ENCODE measurements at places on chromosomes 16 and 17.

- H3K4me1 ChIP-seq = peaks cover 3% of the 10 kb centered on the region
- H3K4me3 ChIP-seq = no peak overlapping the region
- H3K27me3 ChIP-seq = peaks cover 7% of the 10 kb centered on the region
- no peak for DNase-seq
- no peaks in the 10 kb centered on the region for H3K36me3 ChIP-seq
Measured at GRCh38 chr17:193841-194806, 12.7 kb upstream of the DOC2B start.

DNA sequence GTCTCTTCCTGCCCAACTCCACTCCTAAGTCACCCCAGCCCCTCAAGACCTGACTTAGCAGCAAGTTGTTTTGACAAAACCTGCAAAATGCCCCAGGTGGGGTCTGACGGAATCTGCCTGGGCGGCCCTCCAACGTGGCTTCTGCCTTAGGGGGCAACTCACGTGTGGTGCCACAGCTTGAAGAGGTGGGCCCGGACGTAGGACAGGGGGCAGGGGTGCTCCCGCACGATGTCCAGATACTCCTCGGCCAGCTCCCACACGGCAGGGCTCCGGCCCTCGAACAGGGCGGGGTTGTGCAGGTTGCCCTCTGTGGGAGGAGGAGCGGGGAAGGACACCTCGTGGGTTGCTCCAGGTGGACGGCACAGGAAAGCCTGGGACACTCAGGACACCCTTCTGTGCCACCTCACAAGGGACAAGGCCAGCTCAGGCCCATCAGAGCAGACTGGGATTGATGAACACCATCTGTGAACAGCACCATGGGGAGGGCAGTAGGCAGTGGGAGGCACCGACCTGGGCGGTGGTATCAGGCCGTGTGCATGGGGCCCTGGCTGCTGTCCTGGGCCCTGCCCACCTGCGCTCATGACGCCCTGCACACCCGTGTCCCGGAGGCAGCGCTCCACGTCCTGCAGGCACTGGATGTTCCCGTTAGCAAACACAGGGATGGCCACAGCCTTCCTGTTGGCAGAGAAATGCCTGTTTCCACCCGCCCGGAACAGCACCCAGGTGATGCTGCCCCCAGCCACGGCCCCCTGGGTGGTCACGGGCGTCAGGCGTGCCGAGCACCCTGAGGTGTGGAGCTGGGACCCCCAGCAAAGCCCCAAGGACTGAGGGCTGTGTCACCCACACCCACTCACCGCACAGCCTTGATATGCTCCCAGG, 4.3 kb downstream of the DUS1L start:
- H3K4me3 ChIP-seq = no peak overlapping the region
- no peaks in the 10 kb centered on the region for H3K27me3 ChIP-seq
- DNase-seq = no peak
- peaks cover 5% of the 10 kb centered on the region for H3K36me3 ChIP-seq
- peaks cover 11% of the 10 kb centered on the region for H3K4me1 ChIP-seq

DNA sequence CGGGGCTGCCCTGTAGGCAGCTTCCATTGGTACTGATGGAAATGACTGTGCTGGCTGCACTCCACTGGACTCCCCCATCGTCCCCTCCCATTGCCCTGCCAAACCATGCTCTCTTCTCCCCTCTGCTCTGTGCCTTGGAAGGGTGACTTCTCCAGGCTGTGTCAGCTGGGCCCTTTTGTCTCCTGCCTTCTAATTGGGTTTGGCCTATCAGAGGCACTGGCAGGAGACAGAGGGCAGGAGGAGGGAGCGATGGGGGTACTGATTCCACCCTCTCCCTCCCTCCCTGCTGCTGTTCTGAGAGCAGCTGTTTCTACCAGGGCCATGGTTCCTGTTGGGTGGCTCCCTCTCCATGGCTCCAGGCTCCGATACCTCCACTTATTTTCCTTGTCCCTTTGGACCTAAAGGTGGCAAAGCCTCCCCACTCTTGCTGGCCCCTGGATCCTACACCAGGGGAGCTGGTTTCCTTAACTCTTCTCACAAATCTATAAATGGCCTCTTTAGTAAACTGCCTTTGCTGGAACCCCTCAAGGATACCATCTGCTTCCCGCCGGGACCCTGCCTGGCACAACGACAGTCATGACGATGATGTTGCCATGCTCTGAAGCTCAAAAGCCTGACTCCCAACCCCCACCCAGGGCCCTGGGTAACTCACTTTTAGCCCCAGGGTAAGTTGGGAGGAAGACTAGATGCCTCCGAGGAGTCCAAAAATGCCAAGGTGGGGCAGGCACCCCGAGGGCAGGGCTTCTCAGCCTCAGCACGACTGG, 123.8 kb upstream of the RPL38 start:
- no peak overlapping the region for H3K27ac ChIP-seq
- H3K27me3 ChIP-seq = peaks cover 7% of the 10 kb centered on the region
- no peak for DNase-seq
- no peak overlapping the region for H3K4me3 ChIP-seq
- H3K4me1 ChIP-seq = no peaks in the 10 kb centered on the region
- no peaks in the 10 kb centered on the region for H3K36me3 ChIP-seq

- DNase-seq = peak; percentile 66
- peaks cover 3% of the 10 kb centered on the region for H3K36me3 ChIP-seq
- peaks cover 18% of the 10 kb centered on the region for H3K4me1 ChIP-seq
- peak overlapping the region; percentile 3 for H3K27ac ChIP-seq
- no peaks in the 10 kb centered on the region for H3K27me3 ChIP-seq
Measured at GRCh38 chr16:4682616-4683254, 10.6 kb upstream of the NUDT16L1 start.

DNA sequence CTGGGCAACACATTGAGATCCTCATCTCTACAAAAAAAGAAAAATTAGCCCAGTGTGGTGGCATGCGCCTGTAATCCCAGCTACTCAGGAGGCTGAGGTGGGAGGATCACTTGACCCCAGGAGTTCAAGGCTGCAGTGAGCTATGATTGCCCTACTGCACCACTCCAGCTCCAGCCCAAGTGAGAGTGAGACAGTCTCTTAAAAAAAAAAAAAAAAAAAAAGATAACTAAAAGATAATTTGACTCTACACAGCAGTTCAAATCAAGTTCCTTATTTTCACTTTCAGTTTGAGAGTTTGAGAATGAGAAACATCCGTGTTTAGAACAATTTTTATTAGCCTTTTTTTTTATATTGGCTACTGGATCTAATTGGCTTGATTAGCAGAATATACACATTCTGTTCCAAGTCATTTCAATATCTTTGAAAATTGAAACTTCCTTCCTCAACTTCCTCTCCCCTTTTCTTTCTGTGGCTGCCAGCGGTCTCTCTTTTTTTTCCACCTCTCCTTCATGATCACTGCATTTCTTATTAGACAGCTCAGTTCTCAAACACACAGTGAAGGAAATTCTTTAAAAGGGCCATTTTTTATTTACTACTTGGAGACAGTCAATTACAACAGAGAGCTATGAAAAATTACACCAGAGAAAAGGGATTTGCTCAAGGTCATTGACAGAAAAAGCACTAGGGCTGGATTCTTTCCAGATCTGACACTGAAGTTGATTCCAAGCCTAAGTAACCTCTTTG, 4.5 kb upstream of the ACSF2 start:
- peaks cover 15% of the 10 kb centered on the region for H3K4me1 ChIP-seq
- peak overlapping the region; percentile 78 for H3K4me3 ChIP-seq
- peak overlapping the region; percentile 91 for H3K27ac ChIP-seq
- no peaks in the 10 kb centered on the region for H3K36me3 ChIP-seq

GRCh38 chr17:50051082-50051576, 4.8 kb upstream of the ITGA3 start:
- peaks cover 12% of the 10 kb centered on the region for H3K27me3 ChIP-seq
- no peaks in the 10 kb centered on the region for H3K36me3 ChIP-seq
- peak; percentile 84 for DNase-seq
- H3K27ac ChIP-seq = peak overlapping the region; percentile 86
- H3K4me3 ChIP-seq = peak overlapping the region; percentile 21

DNA sequence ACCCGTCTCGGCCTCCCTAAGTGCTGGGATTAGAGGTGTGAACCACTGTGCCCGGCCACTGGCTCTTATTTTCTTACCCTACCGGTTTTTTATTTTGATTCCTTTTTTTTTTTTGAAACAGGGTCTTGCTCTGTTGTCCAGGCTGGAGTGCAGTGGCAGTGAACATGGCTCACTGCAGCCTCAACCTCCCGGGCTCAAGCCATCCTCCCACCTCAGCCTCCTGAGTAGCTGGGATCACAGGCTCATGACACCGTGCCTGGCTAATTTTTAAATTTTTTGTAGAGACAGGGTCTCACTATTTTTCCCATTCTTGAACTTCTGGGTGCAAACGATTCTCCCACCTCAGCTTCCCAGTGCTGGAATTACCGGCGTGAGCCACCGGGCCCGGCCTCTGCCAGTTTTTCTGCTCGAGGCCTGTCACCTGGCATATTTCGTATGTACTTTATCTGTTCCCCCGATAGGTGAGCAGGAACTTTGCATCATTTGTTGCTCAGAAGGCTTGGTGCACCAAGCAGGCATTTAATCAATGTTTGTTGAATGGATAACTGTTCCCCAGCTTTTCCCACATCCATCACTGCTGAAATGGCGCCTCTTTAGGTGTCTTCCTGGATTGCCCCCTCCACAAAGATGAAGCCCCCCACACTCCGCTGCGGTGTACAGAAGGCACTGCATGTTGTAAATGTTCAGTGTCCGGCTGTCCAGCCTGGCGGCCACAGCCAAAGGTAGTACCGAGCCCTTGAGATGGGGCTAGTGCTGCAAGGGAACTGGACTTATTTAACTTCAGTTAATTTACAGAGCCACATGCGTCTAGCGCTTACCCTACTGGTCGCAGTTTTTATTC, 858 bp upstream of the TELO2 start:
- peak overlapping the region; percentile 86 for H3K4me3 ChIP-seq
- peaks cover 6% of the 10 kb centered on the region for H3K36me3 ChIP-seq
- no peaks in the 10 kb centered on the region for H3K27me3 ChIP-seq
- peak overlapping the region; percentile 98 for H3K27ac ChIP-seq

DNA sequence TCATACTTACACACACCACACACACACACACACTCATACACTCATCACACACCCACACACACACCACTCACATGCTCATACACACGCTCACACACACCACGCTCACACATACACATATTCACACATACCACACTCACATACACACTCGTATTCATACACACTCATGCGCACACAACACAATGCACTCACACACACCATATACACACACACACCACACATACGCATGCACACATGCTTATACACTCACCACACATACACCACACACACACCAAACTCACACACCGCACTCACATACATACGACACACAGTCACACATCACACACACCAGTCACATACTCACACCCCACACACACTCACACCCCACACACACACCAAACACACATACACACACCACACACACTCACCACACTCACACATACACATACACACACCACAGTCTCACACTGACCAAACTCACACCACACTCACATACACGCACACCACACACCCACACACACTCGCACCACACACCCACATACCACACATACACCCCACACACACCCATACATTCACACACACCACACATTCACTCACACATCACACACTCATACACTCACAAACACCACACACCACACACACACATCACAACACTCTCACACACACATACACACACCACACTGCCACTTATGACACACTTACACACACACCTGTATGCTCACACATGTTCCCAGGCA, 88.9 kb downstream of the IRX5 start:
- H3K36me3 ChIP-seq = no peaks in the 10 kb centered on the region
- no peaks in the 10 kb centered on the region for H3K4me1 ChIP-seq
- H3K4me3 ChIP-seq = no peak overlapping the region
- DNase-seq = no peak

GRCh38 chr16:89475144-89475543, 15.2 kb downstream of the ANKRD11 start:
- peaks cover 19% of the 10 kb centered on the region for H3K36me3 ChIP-seq
- no peak for DNase-seq
- no peak overlapping the region for H3K4me3 ChIP-seq
- peaks cover 88% of the 10 kb centered on the region for H3K4me1 ChIP-seq

DNA sequence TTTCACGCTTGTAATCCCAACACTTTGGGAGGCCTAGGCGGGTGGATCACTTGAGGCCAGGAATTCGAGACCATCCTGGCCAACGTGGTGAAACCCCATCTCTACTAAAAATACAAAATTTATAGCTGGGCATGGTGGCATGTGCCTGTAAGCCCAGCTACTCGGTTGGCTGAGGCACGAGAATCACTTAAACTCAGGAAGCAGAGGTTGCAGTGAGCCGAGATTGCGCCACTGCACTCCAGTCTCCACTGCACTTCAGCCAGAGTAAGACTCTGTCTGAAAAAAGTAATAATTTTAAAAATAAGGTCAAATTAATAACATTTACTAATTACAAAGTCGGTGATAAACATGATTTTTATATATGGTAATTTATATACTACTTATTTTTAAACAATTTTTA, 155.9 kb downstream of the AXIN2 start:
- H3K4me3 ChIP-seq = no peak overlapping the region
- H3K27me3 ChIP-seq = peaks cover 13% of the 10 kb centered on the region
- no peak for DNase-seq
- no peak overlapping the region for H3K27ac ChIP-seq
- H3K36me3 ChIP-seq = no peaks in the 10 kb centered on the region

DNA sequence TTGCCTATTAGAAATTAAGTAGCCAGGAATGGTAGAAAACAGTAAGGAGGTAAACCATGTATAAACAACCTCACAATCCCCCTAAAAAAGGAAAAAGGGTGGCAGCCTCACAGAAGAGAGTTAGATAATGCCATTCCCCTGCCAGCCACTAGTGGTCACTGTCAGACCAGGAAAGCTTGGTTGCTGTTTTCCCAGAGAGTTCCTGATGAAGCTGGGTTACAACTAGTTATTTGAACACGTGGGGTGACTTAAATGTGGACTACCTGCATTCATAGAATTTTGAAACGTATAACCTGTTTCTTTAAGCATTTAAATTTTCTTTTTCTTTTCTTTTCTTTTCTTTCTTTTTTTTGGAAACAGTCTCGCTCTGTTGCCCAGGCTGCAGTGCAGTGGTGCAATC, 5.8 kb downstream of the GPRC5C start:
- peaks cover 3% of the 10 kb centered on the region for H3K36me3 ChIP-seq
- H3K27ac ChIP-seq = no peak overlapping the region
- peaks cover 5% of the 10 kb centered on the region for H3K4me1 ChIP-seq
- DNase-seq = no peak
- H3K4me3 ChIP-seq = no peak overlapping the region

DNA sequence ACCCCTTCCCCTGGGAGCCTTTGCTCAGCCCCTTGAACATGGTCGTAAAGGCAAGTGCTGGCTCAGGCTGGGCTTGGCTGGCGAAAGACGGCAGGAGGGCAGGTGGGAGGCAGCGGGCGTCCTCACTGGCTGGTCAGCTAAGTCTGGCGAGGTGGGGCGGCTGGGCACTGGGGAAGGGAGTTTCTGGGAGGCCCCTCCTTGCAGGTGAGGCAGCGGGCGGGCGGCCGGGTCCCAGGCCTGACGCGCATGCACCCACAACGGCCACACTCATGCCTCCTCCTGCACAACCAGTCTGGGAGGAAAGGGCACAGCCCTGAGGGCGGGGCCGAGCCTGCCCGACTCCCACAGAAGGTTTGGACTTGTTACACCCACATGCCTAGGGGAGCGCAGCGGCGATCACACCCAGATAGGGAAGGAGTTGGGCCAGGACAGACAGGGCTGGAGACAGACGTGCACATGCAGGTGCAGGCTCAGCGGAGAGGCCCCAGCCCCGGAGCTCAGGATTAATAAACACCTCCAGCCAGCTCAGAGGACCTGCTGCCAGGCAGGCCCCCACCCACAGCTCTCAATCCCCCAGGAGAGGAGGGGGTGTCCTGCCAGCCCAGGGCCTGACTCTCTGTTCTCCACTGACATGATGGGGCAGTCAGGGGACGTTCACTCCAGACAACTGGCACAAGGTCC, at the start of gene EVPL:
Gene EVPL (minus strand): TSS at position 148 of the 681 bp plus-strand sequence. CDS start 108 bp downstream, at position 40.
- no peaks in the 10 kb centered on the region for H3K27me3 ChIP-seq
- no peak for DNase-seq
- no peaks in the 10 kb centered on the region for H3K36me3 ChIP-seq
- H3K27ac ChIP-seq = no peak within 1 kb of the TSS
- H3K4me1 ChIP-seq = peaks cover 13% of the 10 kb centered on the region

- DNase-seq = no peak
- H3K36me3 ChIP-seq = peaks cover 22% of the 10 kb centered on the region
- no peaks in the 10 kb centered on the region for H3K27me3 ChIP-seq
Measured at GRCh38 chr16:11349599-11350276, 4.5 kb downstream of the RMI2 start.
